ENCODE measurements at places on chromosomes 11 and 22. TPM values are rescaled to one million over a fixed set of nuclear protein-coding genes. Genes with fewer than 3 reads are reported as not detected.

The CEND1 gene
- polyA plus RNA-seq = not detected

The CDC42BPG gene
- polyA plus RNA-seq = 3.7 TPM

The FGF3 gene
- polyA plus RNA-seq = not detected

The TRIM29 gene
- polyA plus RNA-seq = 315 TPM

The PTGDR2 gene
- polyA plus RNA-seq = 0.01 TPM

The DTX4 gene
- 2.1 TPM for polyA plus RNA-seq

The PKP3 gene
- polyA plus RNA-seq = 149 TPM

GRCh38 chr22:50656122-50657070 lies 16.2 kb upstream of the SHANK3 start:
- DNase-seq = no peak

GRCh38 chr11:40227730-40228129 lies 1231.7 kb downstream of the LRRC4C start:
- DNase-seq = no peak

DNA sequence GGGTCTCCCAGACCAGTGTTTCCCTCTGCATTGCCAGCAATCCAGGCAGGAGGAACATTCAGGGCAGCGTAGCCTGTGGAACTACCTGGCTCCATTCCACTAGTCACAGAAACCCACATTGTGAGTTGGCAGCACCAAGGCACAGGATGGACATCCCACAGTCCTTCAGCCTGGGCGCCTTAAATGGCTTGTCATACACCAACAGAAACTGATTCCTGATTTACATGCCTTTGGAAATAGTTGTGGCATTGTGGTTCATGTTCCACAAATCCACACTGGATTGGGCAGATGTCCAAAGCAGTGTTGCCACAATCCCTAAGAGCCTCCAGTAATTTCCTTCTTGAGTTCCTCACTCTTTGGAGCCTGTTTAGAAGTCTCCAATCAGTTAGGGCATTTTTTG lies 225.6 kb downstream of the BLID start:
- DNase-seq = peak; percentile 83

DNA sequence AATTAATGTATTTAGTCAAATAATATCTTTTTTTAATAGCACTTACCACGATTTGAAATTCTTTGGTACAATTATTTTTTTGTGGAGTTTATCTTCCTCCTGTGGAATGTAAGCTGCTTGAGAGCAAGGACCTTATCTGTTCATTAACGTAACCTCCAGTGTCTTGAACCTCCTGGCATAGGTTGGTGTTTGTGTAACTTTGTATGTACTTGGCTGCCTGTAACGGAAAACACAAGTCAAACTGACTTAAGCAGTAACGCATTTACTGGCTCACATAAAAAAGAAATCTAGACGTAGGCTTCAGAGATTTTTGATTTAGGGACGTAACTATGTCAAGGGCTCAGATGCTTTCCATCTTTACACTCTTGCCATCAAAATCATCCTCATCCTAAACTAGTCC lies 56.1 kb downstream of the ARHGEF12 start:
- no peak for DNase-seq

- DNase-seq = peak; percentile 65
These were observed 89.1 kb downstream of the SWAP70 start for GRCh38 chr11:9753021-9753420.

DNA sequence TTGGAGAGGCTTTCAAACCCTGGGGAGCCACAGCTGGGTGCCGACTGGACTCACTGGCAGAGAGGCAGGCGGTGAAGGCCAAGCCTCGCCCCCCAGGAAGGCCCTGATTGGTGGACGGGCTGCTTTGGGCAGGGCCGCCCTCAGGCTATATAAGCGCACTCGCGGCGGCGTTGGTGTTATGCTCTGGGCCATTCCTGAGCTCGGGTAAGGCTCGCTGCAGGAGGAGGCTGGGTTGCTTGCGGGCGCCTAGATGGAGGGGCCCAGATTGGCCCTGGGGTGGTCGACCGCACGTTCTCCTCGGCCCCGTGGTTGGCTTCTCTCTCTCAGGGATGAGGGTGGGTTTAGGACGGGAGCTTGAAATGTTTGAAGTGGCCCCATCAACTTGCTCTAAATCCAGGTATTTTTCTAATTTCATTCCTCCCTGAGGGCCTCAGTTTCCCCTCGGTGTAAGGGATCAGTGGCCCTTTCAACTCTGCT lies at the start of gene SPDYC:
Gene SPDYC, plus strand, starts transcription at position 176 of the 477 bp plus-strand sequence. CDS start 1,125 bp downstream, outside the sequence.
- no peak for DNase-seq

DNA sequence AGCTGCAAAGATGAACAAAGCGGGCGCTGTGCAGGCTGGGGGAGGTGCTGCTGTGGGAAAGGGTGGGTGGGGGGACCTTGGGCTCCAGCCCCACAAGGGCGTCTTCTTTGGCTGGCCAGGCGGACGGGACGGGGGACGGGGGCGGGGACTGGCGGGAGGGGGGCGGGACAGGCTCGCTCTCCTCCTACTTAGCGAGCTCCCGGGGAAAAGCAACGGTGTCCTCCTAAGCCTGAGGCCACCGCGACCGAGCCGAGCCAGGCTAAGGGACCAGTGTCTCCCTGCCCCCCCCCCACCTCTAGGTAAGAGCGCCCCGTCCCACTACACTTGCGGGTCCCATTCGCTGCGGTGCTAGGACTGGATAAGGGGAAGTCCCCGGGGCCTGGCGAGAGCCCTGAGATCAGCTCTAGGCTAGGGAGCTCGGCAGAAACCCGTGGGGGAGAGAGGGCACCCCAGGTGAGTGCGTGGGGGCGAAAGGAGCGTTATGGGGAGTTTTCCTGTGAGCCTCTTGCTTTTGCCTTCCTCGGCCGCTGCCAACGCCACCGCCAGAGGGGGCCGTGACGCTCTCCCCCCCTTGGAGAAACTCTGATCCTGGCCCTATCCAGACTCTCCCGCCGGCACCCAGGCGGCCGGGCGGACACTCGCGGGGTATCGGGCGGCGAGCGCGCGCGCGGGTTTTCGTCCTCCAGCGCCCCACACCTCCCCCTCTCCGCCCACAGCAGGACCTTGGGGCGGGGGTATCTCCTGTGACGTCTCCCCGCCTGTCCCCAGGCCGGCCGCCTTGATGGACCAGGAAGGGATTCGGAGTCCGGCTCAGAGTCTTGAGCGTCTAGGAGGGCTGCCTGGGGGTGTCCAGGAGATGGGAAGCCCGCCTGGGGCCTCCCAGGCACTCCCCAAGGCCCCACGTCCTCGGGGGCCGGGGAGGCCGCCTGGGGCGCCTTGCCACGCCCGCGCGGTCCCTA lies at the start of gene PHLDB1:
Gene PHLDB1, plus strand, starts transcription at position 215 of the 959 bp plus-strand sequence. CDS start 6,222 bp downstream, outside the sequence.
- peak; percentile 63 for DNase-seq

GRCh38 chr22:27420817-27421361 lies 380.7 kb downstream of the MN1 start:
- DNase-seq = peak; percentile 82

DNA sequence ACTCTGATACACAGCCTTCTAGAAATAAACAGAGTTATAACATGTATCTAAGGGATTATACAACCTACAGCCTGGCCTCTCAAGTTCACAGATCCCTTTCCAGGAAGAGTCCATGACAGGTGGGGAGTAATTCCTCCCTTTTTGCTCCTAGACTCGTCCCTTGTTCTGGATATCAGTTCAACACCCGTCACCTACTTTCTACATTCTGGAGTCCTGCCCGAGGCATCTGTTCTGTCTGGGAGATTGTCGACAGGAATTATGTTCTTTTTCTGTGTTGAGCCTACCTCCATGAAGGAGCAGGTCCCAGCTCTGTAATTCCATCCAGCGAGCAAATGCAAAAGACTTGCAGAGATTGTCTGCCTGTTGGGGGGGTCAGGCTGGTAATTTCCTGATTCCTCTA lies 224.6 kb upstream of the NTM start:
- DNase-seq = no peak

DNA sequence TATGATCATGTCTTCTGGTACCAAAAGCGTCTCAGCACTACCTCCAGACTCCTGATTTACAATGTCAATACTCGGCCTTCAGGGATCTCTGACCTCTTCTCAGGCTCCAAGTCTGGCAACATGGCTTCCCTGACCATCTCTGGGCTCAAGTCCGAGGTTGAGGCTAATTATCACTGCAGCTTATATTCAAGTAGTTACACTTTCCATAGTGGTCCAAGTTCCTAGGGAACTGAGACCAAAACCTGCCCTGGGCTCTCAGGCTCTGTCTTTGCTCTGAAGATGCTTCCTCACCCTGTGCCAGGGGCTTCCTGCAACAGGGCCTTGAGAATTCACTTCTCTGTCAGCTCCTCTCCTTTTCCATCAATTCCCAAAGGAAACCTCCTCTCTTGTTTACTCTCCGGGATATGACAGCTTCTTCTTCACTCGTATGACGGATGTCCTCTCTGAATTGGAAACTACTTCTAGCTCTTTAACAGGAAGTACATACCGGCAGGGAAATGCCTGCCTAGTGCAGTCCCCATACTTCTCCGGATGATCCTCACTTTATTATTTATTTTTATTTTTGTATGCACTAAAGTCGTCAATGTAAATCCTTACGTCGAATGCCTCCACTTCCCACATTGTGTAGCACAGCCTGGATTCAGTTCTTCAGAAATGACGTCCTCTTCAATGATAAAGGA lies 29.6 kb upstream of the PRAME start:
- no peak for DNase-seq

- DNase-seq = no peak
These were observed 8.5 kb upstream of the NUP50 start for GRCh38 chr22:45155050-45155840.

All from mammary epithelial cell (primary cell).